ENCODE measurements at places on chromosomes 6 and 20.

- DNase-seq: no peak
These were observed 47.1 kb downstream of the SCAND1 start for GRCh38 chr20:35907017-35907701.

- no peak for DNase-seq
These were observed 82.3 kb downstream of the DNAH8 start for GRCh38 chr6:38797391-38797790.

GRCh38 chr6:4506223-4506622, 270.0 kb upstream of the CDYL start:
- DNase-seq: no peak

DNA sequence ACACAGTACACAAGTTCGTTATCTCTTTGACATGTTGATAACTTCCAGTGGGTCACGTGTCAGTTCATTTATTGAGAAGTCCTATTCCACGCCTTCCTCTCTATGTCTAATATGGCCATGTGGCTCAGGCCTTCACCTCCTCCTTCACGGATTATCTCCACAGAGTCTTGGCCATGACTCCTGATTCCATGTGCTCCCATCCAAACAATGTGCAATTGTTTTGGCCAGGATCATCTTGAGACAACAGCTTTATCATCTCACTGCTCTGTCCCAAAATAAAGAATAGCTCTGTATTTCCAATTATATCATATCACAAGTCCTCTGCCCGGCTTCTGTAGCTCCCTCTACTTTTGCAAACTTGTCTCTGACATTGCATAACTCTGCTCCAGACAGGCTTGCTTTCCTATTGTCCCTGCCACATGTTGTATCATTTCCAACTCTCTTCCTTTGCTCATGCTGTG, 11.1 kb upstream of the TXNDC5 start:
- no peak for DNase-seq
